Stimulated activated CD8-positive, alpha-beta memory T cell treated with anti-CD3 and anti-CD28 coated beads, Interleukin-15, amount 100 ng/mL, for 4 hours (primary cell): ENCODE measurements at places on chromosomes 1 and 21.

GRCh38 chr1:38463074-38463473 lies 396.5 kb downstream of the RRAGC start:
- DNase-seq, result no peak

GRCh38 chr1:49085079-49085478 lies 308.4 kb upstream of the BEND5 start:
- DNase-seq, result no peak

- no peak for DNase-seq
Measured at GRCh38 chr1:7516341-7516740, 254.8 kb upstream of the VAMP3 start.

- no peak for DNase-seq
Measured at GRCh38 chr1:65277605-65278347, 31.6 kb upstream of the DNAJC6 start.

DNA sequence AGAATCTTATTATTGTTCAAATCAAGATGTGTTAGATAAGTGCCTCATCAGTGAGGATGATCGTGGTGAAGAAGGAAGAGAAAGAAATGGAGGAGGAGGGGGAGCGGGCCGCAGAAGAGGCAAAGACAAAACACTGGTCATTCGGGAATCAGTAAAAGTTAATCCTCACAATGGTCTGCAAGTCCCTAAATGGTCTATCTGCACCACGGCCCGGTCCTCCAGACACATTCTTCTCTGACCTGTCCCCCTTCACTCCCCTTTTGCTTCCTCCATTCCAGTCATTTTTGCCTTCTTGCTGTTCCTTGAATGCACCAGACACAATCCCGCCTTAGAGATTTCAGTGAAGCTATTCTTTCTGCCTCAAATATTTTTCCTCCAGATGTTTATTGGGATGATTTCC lies 240.1 kb upstream of the ADGRL2 start:
- no peak for DNase-seq

- no peak for DNase-seq
Measured at GRCh38 chr1:3718764-3719163, 33.5 kb upstream of the CCDC27 start.

GRCh38 chr1:12230549-12231275 lies 882 bp downstream of the VPS13D start:
- no peak for DNase-seq

- DNase-seq, result no peak
Measured at GRCh38 chr1:37258068-37258467, 216.3 kb upstream of the ZC3H12A start.

DNA sequence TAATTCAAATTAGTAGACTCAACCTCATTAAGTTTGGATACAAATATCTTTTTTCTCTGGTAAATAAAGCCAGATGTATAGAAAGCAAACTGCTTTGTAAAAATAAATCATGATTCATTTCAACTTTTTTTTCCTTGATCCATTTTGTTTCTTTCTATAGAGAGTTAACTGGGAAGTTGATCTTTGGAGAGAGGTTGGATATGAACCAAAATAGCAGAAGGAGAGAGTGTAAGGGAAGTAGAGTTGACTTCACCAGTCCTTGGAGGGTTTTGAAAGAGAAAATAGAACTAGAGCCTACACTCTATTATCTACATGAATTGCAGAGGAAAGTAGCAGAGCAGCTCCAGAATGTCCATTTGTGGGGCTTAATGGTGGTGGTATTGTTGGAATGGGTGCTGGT lies 243.8 kb downstream of the ADGRL2 start:
- DNase-seq, result no peak

GRCh38 chr1:246772686-246773085 lies 48.5 kb downstream of the SCCPDH start:
- DNase-seq, result no peak

DNA sequence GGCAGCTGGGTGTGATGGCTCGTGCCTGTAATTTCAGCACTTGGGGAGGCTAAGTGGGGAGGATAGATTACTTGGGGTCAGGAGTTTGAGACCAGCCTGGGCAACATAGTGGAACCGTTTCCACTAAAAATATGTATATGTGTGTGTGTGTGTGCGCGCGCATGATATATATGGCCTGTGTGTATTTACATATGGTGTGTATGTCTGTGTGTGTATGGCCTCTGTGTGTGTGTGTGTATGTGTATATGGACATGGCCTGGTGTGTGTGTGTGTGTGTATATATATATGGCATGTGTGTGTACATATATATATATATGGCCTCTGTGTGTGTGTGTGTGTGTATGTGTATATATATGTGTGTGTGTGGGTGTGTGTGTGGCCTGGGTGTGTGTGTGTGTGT lies 16.0 kb upstream of the SLC2A7 start:
- DNase-seq, result no peak

GRCh38 chr21:32015461-32016139 lies 142.8 kb downstream of the HUNK start:
- no peak for DNase-seq

GRCh38 chr1:179077396-179077795 lies 4.5 kb upstream of the TOR3A start:
- no peak for DNase-seq

GRCh38 chr1:33294071-33295010 lies 26.6 kb downstream of the A3GALT2 start:
- DNase-seq, result no peak

GRCh38 chr1:115790356-115790755 lies 21.8 kb upstream of the CASQ2 start:
- DNase-seq, result no peak

GRCh38 chr21:45176141-45176540 lies 101.8 kb downstream of the ADARB1 start:
- no peak for DNase-seq

DNA sequence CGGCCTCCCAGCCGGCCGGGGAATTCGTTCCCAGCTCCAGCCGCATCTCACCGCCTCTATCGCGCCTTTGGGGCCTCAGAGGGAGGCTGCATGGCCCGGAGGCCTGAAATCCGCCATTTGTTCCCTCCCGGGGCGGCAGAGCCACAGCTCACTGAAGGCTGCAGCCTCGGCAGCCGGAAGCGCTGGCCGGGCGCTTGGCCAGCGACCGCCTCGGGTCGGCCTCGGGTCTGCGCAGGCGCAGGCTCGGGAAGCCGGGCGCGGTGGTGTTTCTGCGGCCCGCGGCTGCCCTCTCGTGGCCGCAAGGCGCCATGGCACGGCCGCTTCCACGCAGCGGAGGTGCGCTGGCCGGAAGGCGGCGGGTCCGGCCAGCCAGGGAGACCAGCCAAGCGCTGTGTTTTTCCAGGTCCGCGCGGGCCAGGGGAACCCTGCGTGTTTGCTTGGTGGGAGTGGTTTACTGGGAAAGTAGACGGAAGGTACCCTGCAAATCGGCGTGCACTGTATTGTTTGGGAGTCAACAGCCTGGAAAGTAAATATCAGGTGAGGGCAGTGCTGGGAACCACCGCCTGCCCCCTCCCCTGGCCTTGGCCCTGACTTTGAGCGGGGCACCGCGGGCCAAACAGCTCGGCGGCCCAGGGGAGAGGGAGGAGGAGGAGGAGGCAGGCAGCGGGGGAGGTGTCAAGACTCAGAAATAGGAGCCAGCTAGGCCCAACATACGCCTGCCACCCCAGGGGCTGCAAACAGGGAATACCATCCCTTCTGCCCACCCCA lies 52.7 kb upstream of the CD34 start:
- peak; percentile 47 for DNase-seq

DNA sequence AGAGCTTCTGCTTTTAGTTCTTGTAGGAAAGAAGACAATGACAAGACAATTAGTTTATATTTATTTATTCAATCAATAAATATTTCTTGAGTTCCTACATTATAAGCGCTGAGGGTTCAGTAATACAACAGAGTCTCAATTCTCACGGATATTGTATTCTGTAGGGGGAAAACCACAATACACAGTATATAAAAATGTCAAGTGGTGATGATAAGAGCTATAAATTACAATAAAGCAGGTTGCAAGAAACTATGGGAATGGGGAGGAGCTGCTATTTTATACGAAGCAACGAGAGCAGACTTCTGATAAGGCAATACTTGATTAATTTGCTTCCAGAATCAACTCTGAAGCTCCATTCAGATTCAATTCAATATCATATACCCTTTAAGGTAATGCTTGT lies 10.6 kb upstream of the XCL1 start:
- DNase-seq, result no peak

- DNase-seq, result no peak
Measured at GRCh38 chr1:56901716-56902115, 47.1 kb downstream of the C8A start.

GRCh38 chr21:36917471-36918158 lies 48.9 kb downstream of the HLCS start:
- DNase-seq, result no peak

DNA sequence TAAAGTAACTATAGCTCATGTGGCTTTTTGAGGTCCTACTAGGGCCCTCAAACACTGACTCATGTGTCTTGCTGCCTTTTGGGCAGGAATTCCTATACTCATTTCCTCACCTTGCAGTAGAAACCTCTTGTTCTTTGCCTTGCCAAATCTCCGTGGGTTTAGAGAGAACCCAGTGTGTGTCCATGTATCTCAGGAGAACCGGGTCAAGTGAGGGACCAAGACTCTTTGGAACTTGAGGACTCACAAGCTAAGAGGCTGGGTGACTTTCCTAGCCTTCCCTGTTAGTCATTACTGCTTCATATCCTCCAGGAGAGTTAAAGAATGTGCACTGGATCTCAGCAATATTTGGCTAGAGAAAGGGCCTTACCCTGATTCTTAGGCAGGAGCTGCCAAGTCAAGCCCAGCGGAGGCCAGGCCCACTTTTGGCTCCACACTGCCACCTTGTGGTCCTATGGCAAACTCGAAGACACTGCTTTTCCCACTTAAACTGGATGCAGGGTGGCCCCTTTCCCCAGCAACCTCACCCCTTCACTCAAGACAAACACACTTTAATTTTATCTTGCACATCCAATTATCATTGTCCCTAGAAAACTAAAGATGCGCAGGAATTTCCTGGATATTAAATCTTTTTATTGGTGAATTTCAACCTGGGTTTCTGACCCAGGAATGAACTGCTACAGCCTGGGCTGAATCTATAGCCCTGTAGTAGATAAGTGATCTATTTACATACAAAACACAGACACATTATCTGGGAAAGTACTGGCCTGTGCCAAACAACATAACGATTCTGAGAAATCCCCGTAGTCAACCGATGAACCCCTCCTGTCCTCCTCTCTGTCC lies 10.6 kb downstream of the AVPR1B start:
- peak; percentile 36 for DNase-seq

DNA sequence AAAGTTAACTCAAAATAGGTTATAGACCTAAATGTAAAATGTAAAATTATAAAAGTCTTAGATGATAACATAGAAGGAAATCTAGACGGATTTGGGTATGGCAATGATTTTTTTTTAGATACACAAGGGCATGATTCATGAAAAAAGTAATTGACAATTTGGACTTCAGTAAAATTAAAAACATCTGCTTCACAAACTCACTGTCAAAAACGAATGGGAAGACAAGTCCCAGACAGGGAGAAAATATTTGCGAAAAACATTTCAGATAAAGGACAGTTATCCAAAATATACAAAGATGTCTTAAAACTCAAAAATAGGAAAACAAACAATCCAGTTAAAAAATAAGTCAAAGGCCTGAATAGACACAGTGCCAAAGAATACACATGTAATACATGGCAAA lies 9.7 kb upstream of the PTGS2 start:
- DNase-seq, result no peak

GRCh38 chr1:165849353-165850133 lies 22.1 kb downstream of the UCK2 start:
- DNase-seq, result no peak

DNA sequence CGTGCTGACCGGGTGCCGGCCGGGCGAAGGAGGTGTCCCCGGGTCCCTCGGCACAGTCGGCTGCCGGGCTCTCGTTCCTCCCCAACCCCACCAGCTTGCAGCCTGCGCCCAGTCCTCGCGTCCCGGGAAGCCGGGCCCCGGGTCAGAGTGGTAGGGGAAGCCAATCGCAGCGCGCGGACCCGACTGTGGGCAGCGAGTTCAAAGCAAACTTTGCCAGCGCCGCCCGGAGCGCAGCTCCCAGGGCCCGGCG lies 328 bp downstream of the MYCL start:
- no peak for DNase-seq

DNA sequence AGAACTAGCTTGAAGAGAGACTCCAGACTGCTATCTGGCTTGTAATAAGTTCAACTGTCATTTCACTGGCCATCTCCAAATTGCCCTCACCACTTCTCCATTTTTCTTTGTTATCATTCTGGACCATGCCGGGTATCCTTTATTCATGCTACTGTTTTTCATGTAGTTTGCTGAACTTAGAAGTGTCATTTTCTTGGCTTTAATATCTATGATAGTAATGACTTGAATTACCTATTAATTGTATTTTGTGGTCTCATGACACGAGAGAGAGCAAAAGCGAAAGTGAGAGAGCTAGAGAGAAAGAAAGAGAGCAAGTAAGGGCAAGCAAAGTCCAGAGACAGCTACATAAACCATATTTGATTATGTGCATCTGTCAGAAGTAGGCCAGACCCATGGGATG lies 184.9 kb upstream of the ATP1B1 start:
- DNase-seq, result no peak

DNA sequence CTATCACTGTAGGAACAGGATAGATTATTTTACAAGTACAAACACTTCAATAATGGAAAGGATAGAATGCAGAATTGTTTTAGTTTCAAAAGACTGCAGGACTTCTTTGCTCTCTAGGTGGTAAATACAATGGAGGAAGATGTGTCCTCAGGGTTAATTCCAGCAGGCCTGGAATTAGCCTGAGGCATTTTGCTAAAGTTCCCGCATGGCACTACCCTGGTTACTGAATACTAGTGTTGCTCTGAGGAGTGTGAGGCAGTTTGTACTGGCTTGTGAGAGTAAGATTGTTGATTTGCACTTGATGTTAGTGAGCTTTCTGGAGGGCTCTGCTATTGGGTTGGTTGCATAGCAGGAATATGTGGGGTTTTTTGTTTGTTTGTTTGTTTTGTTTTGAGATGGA lies 61.4 kb downstream of the FASLG start:
- DNase-seq, result no peak

GRCh38 chr1:26388791-26389445 lies 16.4 kb upstream of the ZNF683 start:
- no peak for DNase-seq

- DNase-seq, result peak; percentile 4
Measured at GRCh38 chr1:15100121-15100879, 53.2 kb upstream of the TMEM51 start.

GRCh38 chr21:22355949-22356348 lies 1357.7 kb downstream of the NCAM2 start:
- DNase-seq, result no peak

DNA sequence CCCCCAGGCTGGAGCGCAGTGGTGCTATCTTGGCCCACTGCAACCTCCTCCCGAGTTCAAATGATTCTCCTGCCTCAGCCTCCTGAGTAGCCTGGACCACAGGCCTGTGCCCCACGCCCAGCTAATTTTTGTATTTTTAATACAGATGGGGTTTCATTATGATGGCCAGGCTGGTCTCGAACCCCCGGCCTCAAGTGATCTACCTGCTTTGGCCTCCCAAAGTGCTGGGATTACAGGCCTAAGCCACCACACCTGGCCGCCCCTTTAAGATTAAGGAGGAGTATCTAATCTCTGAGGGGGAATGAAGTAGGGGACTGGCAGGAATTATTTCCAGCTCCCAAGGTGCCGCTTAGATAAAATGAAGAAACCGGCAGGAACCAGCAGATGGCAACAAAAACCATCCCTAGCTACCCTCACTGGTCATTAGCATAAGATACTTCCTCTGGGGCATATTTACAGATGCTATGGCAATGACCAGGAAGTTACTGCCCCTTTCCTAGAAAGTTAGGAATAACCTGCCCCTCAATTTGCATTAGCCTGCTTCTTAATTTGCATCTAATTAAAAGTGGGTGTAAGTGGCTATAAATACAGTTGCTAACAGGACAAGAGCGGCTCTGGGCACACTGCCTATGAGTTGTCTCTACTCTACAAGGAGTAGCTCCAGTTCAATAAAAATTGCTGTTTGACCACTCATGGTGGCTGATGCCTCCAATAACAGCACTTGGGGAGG lies 7.1 kb upstream of the NSUN4 start:
- DNase-seq, result no peak
